ENCODE measurements at places on chromosomes 4 and X.

DNA sequence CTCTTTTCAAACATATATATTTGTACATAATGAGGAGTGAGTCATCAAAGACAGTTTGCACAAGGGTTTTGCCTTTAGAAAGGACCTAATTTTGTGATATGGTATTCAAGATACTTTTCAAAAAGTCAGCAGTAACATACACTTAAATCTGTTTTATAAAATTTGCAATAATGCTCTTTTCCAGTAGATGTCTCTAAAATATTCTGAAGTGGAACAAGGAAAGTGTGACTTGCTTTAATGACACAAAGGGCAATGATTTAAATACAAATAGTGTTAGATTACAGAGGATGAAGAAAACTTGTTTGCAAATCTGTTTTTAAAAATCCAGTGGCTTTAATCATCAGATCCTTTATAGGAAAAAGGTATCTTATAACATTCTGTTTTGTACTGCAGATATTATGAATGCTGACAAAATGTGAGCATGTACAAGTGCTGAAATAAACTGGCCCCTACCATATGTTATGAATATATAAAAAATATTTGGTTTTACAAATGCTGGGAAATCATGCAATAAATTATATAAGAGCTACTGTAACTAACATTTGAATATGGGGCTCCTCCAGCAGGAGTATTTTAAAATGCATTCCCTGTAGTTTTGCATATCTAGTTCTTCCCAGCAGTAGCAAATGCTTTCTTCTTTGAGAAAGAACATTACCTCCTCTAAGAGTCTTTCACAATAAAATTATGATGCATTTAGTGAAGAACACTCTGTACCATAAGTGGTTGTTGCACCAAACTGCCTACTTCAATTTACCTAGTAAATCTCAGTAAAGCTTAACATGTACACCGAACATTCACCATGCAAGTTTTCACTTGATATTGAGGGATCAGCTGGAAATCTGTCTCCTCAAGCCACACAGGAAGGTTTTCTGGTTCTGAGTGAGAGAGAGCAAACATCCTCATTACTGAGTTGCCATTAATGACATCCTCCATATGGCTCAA, 20.2 kb downstream of the MMRN1 start:
- no peak for DNase-seq

DNA sequence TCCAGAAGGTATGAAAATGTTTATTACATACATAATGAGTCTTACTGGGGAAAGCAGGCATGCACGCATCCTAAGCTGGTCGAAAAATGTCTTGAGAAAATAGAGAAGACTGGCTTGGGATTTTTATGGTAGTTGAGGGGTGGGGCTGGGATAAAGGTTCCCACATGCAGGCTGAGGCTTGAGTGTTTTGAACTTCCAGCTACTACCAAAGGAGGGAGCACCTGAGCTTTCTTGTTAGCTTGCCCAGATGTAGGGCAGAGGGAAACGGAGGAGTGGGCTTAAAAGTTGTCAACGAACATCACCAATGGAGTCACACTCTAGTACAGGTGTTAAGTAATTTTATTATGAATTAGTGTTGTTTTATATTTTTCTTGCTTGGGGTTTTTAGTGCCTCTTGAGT, 39.6 kb upstream of the SRPX start:
- no peak for DNase-seq

- no peak for DNase-seq
Observed at GRCh38 chrX:37753384-37753783, 26.5 kb upstream of the CYBB start.

DNA sequence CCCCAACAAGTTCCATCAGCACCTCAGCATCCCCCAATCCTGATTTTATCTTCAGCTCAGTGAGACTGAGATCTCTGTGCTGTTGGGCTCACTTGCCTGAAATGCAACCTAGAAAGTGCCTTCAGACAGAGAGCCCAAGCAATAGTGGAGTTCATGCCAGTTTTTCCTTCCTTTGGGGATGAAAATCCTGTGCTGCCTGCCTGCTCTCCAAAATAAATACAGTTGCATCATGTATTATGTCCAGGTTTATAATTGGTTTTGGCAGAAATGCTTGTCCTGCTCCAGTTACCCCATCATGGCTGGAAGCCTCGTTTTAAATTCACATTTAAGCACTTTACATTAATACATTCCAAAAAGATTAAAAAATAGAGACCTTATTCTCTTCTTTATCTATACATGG, 1865.5 kb upstream of the TENM3 start:
- DNase-seq: no peak

DNA sequence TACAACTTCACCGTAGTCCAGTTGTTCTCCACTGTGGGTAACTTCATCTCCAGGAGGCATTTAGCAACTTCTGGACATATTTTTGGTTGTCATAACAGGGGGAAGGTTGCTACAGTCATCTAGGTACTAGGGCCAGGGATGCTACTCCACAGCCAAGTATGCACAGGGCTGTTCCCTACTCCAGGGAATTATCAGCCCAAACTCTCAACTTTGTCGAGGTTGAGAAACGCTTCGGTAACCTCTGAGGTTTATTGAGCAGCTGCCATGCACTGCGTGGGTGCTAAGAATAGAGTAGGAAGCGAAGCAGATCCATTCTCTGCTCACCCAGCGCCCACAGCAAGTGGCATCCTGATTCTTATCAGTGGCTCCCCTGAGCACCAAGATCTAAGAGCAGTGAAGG, 8.2 kb downstream of the FGFBP1 start:
- DNase-seq: no peak
